ENCODE measurements at places on chromosomes 7 and 10. TPM values are rescaled to one million over a fixed set of nuclear protein-coding genes. Genes with fewer than 3 reads are reported as not detected.

Gene AIFM2
- total RNA-seq, result 9.2 TPM

Gene EN2
- not detected for total RNA-seq

Gene FAM25A
- not detected for total RNA-seq

Gene OR2A7
- 1.3 TPM for total RNA-seq
